Stimulated activated CD8-positive, alpha-beta memory T cell treated with anti-CD3 and anti-CD28 coated beads, Interleukin-2, amount 100 ng/mL, for 1 hour (primary cell): ENCODE measurements at places on chromosomes 5 and 9.

- no peak for DNase-seq
Measured at GRCh38 chr5:75286211-75286773, 49.6 kb upstream of the ANKRD31 start.

DNA sequence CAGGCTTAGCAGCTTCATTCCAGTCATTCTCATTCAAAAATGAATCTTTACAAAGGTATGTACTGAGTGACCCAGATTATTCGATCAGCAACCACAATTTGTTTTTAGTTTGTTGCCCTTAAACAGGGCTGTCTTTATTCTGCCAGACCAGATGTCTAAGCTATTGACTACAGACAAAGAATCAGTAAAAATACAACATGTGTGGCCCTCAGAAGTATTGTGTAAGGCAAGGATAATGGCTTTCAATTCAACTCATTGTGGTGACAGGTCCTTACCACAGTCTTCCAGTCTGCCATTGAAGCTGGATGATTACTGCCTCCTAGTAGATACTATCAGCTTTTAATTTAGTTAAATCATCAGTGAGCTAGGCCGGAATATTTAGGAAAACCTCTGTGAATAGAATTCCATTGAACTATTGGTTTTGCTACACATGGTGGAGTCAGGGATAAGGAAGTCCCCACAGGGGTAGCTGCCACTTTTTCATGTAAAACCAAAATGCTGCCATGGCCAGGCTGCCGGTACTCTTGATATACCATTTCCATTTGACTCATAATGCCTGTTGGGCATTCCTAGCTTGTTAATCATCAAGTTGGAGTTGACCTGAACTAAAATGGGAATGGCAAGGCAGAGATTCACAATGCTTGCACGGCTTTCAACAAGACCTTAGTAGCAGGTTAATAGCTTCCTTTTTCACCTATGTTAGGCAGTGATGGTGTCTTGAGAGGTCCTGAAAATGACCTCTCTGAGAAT, 175.6 kb downstream of the MEF2C start:
- no peak for DNase-seq

GRCh38 chr9:8234316-8234715, 434.7 kb upstream of the DMAC1 start:
- no peak for DNase-seq

GRCh38 chr9:132087438-132088030, 7.9 kb upstream of the MED27 start:
- DNase-seq: no peak

DNA sequence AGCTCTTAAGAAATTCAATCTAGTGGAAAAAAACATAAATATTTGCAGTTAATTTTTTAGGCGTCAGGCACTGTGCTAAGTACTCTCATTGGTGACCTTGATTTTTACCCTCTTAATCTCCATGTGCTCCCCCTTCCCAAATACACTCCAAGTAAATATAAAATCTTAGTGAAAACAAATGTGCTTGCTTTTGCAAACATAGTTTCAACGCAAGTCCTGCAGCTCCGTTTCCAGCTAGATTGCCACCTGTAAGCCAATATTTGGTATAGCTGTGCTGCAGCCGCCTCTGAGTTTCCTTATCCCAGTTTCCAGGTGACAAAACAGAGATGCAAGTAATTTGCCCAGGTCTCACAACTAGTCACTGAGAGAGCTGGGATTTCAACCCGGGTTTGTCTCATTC, 1.9 kb upstream of the MTMR12 start:
- DNase-seq: no peak
